NCI-H526 (cell line): ENCODE measurements at places on chromosomes 2 and 18.

GRCh38 chr2:19812166-19812565, 89.6 kb downstream of the TTC32 start:
- DNase-seq = no peak

DNA sequence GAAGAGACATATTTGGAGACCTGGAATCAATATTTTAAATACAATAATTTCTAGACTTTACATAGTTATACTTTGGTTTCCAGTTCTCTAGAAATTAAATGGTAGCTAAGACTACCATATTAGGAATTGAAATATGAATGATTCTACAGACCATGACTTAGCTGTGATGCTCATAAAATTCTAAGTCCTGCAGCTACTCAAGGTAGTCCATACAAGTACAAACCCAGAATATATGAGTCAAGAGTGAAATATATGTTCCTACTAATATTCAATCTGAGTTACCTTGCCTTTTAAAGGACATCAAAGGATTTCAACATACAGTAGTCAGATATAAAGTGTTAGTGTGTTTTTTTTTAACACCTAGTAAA, 10.1 kb upstream of the SPOPL start:
- no peak for DNase-seq

- DNase-seq = no peak
Measured at GRCh38 chr2:203858176-203858575, 9.4 kb upstream of the CTLA4 start.

DNA sequence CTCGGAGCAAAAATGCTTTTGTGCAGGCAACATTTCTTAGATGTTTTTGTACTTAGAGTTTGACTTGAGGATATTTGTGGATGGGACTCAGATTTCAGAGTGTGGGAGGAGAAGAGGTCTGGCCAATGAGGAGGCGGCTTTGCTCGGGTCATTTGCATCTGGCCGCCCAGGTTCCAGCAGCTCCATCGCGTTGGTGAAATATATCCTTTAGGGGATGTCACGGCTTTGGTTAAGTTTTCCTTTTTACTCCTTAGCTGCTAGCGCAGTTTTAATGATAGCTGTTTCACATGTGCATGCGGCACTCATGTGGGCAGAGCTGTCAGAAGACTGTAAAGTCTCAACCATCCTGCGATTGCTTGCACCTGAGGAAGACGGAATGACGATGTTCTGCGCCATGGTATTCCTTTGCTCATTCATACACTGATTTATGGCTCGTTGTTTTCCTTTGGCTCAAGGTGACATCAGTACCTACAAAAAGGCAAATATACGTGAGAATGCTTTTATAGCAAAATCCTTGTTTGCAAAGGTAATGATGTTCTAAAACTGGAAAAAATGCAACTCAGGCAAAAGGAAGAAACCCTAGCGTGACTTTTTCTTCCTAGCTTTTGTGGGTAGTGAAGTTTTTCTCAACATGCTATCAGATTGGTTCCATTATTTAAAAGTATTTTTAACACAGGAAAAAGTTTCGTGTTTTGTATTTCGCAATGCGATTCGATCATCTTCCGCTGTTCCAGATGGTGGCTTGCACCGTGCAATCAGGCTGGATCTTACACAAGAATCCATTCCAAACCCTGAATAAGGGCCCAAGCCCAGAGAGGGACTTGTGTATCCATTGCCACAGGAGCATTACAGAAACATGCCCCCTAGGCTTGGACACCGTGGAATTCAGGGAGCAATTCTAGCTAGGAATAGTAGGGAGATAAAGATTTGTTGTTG, 70.5 kb upstream of the ZNF516 start:
- DNase-seq = peak; percentile 62

- DNase-seq = peak; percentile 9
Measured at GRCh38 chr2:182649316-182649715, 66.7 kb upstream of the DNAJC10 start.

- DNase-seq = no peak
Measured at GRCh38 chr2:222322236-222322635, 23.4 kb upstream of the PAX3 start.

DNA sequence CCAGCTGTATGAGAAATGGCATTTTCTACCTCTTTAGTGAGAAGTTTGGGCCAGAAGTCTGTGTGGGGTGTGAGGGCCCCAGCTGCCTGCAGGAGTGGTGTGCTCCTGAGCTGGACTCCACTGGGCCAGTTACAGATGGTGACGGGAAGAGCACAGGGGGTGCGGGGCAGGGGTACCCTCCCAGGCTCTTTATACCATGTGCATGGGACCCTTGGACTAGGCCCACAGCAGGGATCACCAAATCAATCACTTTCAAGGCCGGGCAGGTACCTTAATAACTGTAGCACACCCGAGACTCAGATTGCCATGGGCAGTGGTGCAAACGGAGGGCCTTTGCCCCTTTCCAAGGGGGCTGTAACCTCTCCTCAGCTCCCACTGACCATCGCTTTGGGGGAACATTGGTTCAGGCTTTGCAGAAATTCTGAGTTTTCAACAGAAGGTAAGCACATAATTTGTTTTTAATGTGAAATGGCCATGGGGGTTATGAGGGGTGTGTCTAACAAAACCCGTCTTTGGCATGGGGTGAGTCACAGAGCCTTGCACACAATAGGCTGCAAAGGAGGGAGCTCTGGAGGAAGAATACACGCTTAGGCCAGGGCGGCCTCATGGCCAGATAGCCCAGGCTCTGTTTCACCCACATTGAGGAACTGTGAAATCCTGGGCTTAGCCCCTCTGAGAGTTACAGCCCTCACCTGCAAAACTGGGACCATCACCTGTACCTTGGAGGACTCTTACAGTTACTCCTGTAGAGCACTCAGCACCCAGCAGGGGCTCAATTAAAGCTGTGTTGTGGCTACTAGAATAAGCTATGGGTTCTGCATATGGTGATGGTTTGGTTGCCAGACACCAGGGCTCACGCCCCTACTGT, 141.0 kb upstream of the BCL2L11 start:
- no peak for DNase-seq

GRCh38 chr2:11930211-11930761, 183.9 kb downstream of the LPIN1 start:
- no peak for DNase-seq

- no peak for DNase-seq
Measured at GRCh38 chr2:71886241-71886640, 261.4 kb downstream of the CYP26B1 start.

DNA sequence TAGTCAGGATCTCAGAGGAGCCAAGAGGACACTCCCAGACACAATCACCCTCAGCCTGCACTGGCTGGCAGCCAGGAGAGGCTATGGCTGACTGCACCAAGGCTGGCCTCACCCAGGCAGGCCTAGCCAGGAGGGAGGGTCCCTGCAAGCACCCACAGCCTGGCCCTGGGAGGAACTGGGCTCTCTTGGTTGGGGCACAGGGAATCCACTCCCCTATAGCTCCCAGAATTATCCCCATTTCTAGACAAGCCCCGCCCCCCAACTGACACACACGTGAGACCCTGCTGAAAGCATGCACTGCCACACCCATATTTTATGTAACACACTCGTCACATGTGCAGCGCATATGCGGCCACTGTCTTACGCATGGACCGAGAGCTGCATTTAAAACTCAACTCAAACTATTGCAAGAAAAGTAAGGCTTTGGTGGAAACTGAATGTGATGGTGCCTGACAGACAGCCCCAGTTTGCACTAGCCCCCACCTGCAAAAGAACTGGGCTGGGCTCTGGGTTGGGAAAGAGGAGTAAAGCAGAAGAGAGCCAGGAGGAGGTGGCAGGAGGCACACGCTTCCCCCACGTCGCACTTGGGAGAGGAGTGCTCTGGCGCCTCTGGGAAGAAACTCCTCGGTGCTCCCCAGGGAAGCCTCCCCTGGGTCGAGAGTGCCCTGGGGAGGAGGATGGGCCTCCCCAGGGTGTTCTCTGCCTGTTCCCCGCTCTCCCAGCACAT, 28.9 kb upstream of the ARHGEF4 start:
- DNase-seq = peak; percentile 73

DNA sequence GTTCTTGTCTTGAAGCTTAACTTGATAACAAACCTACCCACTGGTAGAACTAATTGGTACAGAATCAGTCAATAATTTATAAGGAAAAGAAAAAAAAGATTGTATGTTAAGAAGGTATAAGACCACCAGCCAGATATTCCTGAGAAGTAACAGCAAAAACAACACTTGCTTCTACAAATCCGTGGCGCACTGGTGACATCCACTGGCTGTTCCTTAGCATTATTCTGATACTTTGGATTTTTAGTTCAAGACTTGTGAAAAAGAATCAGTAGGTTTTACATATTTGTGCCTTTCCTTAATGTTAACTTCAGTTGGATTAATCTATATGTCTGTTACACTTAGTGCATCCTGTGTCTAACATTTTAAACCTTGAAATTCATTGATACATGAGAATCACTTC, 141.8 kb downstream of the GRB14 start:
- no peak for DNase-seq

GRCh38 chr2:10267551-10268465, 34.9 kb upstream of the HPCAL1 start:
- no peak for DNase-seq

- DNase-seq = no peak
Measured at GRCh38 chr18:77949355-77949973, 699.8 kb downstream of the GALR1 start.

DNA sequence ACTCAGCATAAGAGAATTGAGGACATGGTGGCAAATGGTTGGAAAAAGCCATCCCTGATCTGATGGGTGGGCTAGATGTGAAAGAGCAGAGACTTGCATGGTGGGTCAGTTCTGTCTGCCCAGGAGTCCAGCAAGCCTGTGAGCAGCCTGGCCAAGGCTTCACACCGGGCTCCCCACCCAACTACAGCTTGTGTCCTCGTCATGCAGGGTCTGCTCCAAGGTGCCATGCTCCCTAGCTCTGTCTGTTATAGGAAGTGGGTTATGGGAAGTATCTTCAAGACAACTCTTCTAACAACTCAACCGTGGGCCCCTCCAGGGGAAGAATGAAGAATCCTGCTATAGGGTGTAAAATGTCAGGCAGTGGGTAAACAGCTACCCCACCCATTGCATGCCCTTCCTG, 97.4 kb downstream of the ADD2 start:
- DNase-seq = no peak

GRCh38 chr2:167544602-167545001, 656.3 kb downstream of the XIRP2 start:
- no peak for DNase-seq
